ENCODE measurements at places on chromosomes 7 and 10.

DNA sequence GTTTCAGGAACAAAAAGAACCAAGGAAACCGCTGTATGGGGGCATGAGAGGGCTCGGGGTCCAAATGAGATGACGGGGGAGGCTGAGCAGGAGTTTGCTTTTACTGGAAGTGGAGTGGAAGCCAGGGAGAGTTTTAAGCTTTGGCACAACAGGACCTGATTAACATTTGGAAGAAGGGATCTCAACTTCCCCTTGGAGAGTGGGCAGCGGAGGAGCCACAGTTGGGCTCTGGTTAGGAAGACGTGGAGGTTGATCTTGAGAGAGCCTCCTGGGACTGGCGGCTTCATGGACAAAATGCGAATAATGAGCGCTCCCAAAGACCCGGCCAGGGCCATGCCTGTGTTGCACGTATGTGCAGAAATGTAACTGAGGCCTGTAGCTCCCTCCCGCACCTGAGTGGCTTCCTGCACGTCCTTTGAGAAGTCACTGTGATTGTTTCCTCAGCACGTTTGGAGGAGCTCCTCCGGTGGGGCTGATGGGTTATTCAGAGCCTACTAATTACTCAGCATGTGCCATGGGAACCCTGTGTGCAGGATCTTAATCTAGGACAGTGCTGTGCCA, 595.3 kb upstream of the MGMT start:
- DNase-seq: no peak

DNA sequence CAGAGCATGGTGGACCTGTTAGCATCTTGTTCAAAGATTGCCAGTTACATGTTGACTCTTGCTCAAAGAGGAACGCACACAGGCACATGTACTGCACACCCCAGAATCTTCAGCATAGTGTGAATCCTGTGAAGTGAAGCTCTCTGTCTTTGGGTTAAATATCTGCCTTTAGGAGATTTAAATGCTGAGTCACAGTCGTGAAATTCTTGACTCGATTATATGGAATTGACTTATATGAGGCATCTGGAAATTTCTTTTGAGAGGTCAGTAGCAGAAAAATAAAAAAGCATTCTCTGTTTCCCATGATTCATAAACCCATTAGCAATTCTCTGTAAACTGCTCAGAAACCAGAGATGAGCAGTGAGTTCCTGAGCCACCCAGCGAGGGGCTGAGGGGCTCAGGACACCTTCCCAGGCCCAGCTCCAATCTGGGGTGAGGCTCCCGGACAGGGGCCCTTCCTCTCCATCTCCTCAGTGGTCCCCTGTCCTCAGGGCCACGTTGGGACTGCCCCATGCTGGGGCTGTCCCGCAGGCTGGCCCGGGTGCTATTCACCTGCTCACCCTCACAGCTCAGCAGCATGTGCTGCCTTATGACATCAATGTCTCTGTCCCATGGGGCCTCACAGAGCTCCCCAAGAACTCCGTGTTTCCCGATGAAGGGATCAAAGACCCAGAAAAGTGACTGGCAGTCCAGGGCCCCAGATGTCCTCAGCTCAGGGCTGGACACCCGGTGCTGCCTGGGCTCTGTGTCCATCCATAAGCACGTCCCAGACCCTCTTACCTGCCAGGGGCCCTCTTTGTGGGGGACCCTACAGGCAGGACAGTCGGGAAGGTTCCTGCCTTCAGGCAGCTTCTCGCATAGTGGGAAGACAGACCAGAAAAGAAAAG, 50.0 kb upstream of the INSIG1 start:
- DNase-seq: no peak

DNA sequence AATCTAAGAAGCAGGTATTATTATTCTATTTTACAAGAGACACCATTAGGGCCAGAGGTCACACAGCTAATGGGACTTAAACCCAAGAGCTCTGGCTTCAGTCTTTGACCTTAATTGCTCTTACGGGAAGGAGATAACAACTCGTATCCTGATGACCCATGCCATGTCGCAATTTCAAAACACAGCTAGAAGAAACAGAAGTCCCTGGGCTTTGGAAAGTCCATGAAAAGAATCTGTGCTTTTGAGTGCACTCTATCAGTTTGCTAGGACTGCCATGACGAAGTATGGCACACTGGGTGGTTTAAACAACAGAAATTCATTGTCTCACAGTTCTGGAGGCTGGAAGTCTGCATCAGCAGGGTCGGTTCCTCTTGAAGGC, 247.8 kb upstream of the AOAH start:
- DNase-seq: no peak

DNA sequence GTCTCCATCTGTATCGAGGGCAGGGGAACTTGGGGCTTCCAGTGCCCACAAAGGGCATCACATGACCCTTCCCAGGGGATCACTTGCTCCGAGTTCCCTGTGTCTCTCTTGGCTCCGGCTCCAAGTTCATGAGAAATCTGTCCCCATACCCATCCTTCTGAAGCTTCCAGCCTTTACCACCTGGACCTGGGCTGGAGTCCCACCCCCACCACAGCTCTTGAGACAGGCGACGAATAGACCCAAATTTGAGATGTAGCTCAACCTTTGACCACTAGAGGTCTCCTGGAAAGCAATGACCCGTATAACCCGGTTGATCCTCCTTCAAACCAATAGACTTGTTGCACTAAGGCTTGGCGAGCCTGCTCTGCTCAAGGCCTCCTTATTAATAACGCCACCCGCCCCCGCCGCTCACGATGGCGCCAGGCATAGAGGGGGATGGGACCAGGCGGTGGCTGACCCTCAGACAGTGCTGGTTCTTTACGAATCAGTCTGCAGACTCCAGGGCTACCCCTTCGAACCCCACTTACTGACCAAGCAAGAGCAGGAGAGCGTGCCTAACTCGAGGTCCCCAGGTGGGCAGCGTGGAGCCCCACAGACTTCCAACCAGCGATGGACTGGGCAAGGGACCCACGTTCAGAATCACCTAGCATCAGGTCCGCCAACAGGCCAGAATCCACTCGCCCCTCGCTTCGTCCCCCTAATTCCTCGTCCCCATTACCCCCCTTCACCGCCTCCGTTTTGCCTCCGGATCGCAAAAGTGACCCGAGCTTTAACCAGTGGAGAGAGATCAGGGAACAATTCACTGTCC, 4.4 kb upstream of the ARID5B start:
- DNase-seq: peak; percentile 47

- DNase-seq: no peak
Observed at GRCh38 chr7:46035166-46035565, 114.1 kb upstream of the IGFBP3 start.

DNA sequence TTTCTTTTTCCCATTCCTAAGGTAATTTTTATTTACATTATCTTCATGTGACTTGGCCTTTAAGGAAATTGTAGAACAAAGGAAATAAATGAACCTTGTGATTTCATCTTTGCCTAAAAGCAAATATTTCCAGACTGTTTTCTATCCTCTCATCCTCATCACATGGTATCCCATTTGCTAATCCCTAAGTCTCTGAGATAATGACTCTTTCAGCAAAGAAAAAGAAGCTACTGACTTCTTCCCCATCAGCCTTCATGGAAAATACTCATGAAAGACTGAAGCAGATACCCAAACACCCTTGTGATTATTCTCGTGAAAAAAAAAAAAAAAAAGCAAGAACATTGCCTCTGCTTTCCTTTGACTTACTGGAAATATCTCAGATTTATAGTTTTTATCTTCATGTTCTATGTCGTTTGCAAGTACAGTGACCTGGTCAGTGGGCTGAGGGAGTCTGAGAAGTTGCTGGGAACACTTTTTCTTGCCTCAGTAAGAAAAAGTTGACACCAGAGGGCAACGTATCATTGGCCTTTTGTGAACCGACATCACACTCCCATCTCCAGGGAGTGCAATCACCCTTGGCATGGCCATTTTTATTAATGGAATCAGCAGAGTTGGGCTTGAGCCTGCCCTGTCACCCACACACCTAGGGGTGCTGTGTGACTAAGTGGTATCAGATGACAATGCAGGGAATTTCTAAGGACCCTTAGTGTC, 246.0 kb upstream of the KMT2E start:
- no peak for DNase-seq

GRCh38 chr10:103820101-103821062, 35.0 kb downstream of the SH3PXD2A start:
- peak; percentile 77 for DNase-seq

DNA sequence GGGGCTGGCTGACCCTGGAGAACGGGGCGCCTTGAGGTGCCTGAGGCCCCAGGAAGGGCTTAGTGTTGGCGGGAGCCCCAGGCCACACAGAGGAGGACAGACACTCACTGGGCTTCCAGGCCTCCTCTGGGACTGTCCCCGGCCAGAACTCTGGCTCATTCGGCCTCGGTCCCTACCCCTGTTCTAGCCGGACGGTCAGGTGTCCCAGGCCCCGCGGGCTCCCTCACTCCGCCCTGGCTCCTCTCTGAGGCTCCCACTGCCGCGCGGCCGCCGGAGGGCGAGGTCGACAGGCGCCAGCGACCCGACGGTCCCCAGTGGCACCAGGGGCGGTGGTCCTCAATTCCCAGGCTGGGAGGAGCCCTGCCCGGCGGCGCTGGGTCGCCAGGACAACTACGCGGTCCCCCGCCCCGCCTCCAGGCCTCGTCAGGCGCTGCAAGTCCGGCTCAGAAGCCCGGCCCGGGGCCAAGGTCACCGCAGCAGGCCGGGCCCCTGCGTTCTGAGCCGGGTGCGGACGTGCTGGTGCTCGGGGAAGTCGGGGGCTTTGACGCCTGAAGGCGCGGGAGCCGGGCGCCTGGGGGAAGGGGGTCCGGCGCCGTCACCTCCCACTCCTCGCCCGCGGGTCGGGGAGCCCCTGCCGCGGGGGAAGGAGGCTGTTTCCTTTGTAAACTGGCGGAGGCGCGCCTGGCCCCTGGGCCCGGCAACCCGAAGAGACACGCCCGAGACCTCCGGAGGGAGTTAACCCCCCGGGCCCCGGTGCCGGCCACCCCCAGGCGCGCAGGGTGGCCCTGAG, 1.1 kb upstream of the PWWP2B start:
- DNase-seq: no peak

DNA sequence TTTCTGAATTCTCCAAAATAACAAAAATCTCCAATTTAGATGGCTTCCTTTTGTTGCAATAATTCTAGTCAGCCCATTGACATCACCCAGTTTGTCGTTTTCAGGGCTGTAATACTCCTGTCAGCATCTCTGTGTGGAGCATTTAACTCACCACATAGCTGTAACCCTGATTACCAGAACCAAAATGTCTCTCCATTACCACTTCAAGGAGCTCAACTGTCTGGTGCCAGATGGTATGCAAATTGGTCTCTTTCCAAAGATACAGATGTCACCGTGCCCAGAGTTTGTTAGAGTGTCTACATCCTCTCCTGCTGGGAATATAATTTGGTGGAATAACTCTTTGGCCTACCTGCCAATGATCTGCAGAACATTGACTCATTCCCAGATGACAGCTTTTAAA, 350.3 kb upstream of the POT1 start:
- no peak for DNase-seq

- no peak for DNase-seq
Observed at GRCh38 chr10:107898392-107898791, 733.9 kb upstream of the SORCS1 start.

GRCh38 chr10:52100011-52100547, 214.0 kb upstream of the DKK1 start:
- DNase-seq: no peak

DNA sequence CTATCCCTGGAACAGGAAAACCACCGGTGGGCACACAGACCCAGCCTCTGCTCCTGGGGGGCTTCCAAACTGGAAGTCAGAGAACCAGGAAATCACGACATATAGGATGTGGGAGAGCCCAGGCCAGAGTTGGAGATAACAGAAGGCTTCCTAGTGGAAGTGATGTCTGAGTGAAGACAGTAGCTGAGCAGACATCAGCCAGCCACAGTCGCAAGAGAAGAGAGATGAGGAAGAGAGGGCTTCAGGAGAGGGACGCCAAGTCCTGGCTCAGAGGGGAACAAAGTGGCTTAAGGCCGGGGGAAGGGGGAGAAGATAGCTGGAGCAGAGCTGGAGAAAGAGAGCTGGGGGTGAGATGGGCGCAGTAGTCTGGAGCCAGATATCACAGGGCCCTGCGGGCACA, 30.9 kb upstream of the ELN start:
- no peak for DNase-seq

All from astrocyte (in vitro differentiated cells and primary cell).